ENCODE measurements at places on chromosomes 7 and 10. TPM values are rescaled to one million over a fixed set of nuclear protein-coding genes. Genes with fewer than 3 reads are reported as not detected.

Gene AGBL3
- total RNA-seq = 0.62 TPM

Gene SLC26A4
- total RNA-seq = 1.1 TPM

Gene COL1A2
- total RNA-seq = 4,115 TPM

DNA sequence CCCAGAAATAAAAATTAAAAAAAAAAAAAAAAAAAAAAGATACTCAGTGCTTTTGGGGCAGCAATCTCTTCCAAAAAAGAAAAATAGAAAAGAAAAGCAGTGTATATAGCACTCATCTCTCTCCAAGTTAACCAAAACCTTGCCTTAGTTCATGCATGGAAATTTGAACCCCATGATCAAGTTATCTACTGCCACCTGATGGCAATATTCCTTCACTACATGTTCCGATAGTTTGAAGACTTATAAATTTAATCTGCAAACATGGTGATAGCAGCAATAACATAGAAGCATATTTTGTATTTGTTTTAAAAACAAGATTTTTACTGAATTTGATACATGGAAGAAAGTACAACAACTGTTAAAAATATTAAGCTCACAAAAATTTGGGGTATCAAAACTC, 48.6 kb upstream of the SLIT1 start:
- peak; percentile 59 for DNase-seq

DNA sequence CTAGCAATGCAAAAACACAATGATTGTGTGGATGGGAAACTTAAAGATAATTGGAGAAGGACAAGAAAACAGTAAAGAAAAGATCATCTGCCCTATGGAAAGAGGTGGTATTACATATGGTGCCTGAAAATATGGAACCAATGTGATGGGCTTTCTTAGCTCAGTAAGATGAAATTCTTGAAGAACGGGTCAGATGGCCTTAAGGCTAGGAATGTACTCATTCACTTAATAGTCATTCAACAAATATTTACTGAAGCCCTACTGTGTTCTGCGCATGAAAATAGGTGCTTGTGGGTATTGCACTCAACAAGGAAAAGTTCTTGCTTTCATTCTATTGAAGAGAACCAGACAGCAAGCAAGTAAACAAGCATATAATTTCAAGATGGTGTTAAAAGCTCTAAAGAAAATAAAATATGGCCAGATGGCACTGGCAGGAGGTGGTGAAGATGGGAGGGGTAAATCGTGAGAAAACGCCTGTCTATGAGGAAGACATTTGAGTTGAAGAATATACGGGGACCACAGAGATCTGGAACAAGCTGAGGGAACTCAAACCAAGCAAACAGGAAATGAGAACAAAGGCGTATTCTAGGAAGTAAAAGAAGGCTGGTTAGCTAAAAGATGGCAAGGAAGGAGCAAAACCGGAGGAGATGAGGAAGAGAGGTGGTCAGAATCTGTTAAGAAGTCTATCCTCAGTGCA, 179.7 kb downstream of the ANK3 start:
- DNase-seq = no peak

- DNase-seq = no peak
Measured at GRCh38 chr7:12314199-12314598, 89.5 kb downstream of the VWDE start.

DNA sequence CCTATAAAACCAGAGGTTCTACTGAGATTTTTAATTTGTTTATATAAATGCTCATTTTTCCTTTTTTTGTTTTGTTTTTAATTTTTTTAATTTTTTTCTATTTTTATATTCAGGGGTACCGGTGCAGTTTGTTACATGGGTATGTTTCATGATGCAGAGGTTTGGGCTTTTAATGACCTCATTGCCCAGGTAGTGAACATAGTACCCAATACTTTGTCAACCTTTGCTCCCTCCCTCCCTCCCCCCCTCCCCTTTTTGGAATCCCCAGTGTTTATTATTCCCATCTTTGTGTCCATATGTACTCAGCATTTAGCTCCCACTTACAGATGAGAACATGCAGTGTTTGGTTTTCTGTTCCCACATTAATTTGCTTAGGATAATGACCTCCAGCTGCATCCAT, 94.4 kb upstream of the NEBL start:
- no peak for DNase-seq

- DNase-seq = no peak
Measured at GRCh38 chr7:75861636-75862035, 17.2 kb upstream of the RHBDD2 start.

GRCh38 chr7:77246026-77246640, 46.5 kb upstream of the FGL2 start:
- DNase-seq = no peak

DNA sequence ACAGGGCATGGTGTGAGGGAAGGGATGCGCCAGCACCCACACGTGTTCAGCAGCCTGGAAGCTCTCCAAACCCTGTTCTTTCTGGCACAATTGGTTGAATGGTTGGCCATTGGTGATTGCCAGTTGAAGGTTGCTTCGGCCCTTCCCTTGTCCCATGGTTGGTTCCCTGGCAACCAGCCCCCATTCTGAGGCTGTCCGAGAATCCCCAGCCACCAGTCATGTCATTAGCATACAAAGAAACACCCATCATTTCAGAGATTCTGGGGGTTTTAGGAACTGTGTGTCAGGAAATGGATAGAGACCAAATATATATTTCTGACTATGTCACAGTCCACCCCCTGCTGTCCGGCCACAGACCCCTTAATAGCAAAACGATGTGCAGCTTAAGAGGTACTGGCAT, 21.8 kb downstream of the FKBP6 start:
- no peak for DNase-seq

DNA sequence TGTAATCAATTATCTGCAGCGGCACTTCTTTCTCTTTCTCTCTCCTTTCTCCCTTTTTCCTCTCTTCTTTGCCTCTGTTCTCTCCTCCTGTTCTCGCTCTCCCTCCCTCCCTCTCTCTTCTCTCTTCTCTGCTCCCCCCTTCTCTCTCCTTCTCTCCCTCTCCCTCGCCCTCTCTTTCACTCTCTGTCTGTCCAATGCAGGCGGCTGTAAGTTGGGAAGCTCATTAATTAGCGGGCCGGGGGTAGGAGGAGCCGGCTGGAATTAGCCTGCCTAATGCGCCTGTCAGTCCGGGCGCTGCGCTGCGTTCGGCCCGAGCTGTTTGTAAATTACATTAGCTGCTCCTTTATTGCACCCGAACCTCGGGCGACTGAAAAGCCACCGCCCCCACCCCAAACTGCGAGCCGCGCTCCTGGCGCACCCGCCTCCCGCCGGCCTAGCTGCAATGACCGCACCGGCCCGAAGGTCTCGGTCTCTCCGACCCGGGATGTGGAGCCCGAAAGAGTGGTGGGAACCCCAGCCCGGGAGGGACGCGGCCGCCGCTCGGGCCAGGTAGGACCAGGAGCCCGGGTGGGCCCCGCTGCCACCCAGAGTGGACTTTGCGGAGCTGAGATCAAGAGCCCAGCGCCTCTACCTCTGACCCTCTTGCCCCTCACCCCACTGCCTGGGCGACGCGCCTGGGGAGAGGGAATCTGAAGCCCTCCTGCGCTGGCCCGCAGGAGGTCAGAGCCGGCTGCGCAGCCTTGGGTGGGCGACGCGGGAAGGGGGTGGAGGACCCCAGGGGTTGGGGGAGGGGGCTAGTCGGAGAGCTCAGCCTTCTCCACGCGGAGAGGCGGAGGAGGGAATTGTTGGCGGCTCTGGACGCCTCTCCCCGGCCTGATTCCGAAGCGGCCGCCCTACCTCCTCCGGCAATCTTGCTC, at the start of gene LBX1:
LBX1 (minus strand) TSS at position 198 of the 917 bp plus-strand sequence. CDS start 648 bp downstream, outside the sequence.
- peak; percentile 81 for DNase-seq
